Heart right ventricle (tissue), 16 donors: ENCODE measurements at places on chromosomes 2 and 18. TPM values are rescaled to one million over a fixed set of nuclear protein-coding genes. Genes with fewer than 3 reads are reported as not detected.

Gene AOX1
- total RNA-seq, result 1.8 TPM

Gene SIGLEC15
- not detected for total RNA-seq

GRCh38 chr2:37224063-37224462 is 7.3 kb downstream of the CEBPZ start:
- peaks cover 3% of the 10 kb centered on the region for H3K4me1 ChIP-seq
- no peak overlapping the region for H3K27ac ChIP-seq
- no peak overlapping the region for H3K4me3 ChIP-seq
- H3K27me3 ChIP-seq, result no peaks in the 10 kb centered on the region

Gene TUBA4B
- not detected for total RNA-seq

GRCh38 chr18:12819322-12819721 is 64.7 kb downstream of the PTPN2 start:
- H3K4me3 ChIP-seq, result no peak overlapping the region
- H3K27ac ChIP-seq, result no peak overlapping the region
- no peaks in the 10 kb centered on the region for H3K4me1 ChIP-seq
- no peaks in the 10 kb centered on the region for H3K27me3 ChIP-seq

DNA sequence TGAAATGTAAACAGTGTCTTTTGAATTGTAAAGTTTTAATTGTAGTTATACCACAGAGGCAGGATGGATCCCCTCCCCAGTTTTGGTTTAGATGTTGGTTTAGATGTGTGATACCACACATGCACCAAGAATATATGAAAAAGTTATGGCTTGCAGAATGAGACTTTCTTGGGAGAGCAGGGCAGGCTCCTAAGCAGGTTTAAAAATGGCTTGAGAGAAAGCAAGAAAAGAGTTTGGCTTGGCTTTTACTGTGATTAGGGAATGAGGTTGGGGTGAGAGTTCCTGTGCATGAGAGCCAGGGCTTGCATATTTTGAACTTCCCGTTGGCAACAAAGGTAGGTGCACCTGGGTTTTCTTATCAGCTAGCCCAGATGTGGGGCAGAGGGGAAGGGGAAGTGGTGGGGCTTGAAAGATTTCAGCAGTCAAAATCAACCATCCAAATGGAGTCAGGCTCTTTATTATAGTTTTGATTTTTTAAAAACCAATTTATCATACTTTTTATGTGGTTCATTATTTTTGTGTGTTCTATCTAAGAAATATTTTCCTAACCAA is 246.9 kb downstream of the MTX2 start:
- H3K36me3 ChIP-seq, result no peaks in the 10 kb centered on the region
- H3K27ac ChIP-seq, result no peak overlapping the region
- no peak for DNase-seq
- no peaks in the 10 kb centered on the region for H3K27me3 ChIP-seq
- peaks cover 14% of the 10 kb centered on the region for H3K4me1 ChIP-seq

Gene SERPINB4
- total RNA-seq, result not detected

DNA sequence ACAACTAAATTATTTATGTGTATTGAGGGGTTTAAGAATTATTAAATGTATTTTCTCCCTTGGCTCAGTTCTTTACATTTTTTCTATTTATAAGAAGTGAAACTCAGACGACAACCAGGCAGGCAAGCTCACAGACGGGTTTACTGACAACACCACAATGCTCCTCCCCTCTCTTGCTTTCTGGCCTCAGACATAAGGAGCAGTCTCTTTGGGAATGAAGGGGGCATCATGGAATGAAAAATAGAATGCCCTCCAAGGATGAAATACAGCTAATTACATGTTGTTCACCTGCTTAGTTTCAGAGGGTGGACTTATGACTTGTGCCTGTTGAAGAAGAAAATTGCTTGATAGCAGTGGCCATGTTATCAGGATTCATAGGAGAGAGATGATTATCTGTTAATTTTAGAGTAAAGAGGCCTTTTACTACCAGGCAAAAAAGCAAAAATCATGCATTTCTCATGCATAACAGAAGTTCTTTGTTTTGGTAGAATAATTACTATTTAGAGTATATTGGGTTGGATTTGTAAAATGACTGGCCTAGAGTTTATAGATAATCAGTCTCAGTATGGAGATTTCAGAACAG is 172.1 kb upstream of the LRRTM1 start:
- no peak overlapping the region for H3K4me3 ChIP-seq
- H3K27ac ChIP-seq, result no peak overlapping the region
- no peaks in the 10 kb centered on the region for H3K36me3 ChIP-seq
- H3K4me1 ChIP-seq, result no peaks in the 10 kb centered on the region
- DNase-seq, result no peak

DNA sequence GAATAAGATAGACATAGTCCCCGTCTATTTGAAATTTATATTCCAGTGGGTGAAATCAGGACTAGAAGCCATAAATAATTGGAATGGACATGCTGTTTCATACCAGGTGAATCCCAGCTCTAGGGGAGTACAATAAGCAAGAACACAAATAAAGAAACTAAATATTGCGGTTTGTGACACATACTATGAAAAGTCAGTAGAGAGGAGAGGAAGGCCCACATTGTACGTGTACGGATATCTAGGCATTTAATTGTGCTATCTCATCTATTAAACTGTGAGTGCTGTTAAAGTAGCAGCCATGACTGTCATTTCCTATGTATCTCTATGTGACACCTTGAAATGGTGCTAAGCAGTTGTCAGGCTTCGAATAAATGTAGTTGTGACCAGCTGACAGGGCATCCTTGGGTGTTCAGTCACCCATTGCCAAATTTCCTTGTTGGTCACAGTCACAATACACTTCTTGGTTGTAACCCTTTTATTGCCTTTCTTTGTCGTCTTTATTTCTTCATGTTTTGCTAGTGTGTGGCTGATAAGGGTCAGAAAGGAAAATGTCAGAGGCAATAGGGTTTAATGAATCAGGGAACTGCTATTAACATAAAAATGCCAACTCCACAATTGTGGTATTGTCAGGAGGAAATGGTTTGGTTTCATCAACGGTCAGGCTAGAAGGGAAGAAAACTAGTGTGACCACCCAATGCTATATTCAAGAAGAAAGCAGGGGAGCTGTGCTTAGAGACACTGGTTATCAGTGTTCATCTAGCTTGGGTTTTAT is 31.5 kb downstream of the CPO start:
- no peak overlapping the region for H3K4me3 ChIP-seq
- DNase-seq, result no peak
- peaks cover 4% of the 10 kb centered on the region for H3K4me1 ChIP-seq
- H3K27me3 ChIP-seq, result no peaks in the 10 kb centered on the region
- no peak overlapping the region for H3K27ac ChIP-seq

Gene RIT2
- not detected for total RNA-seq

GRCh38 chr18:48422947-48423378 is 13.8 kb upstream of the ZBTB7C start:
- no peaks in the 10 kb centered on the region for H3K36me3 ChIP-seq
- H3K27ac ChIP-seq, result no peak overlapping the region
- no peak for DNase-seq
- no peaks in the 10 kb centered on the region for H3K27me3 ChIP-seq
- H3K4me1 ChIP-seq, result peaks cover 7% of the 10 kb centered on the region
- no peak overlapping the region for H3K4me3 ChIP-seq

Gene B3GNT7
- total RNA-seq, result 7.3 TPM

Gene LINC00305
- not detected for total RNA-seq

Gene SLC30A3
- 7.8 TPM for total RNA-seq

- H3K27me3 ChIP-seq, result no peaks in the 10 kb centered on the region
- peaks cover 25% of the 10 kb centered on the region for H3K4me1 ChIP-seq
- DNase-seq, result no peak
- no peak overlapping the region for H3K4me3 ChIP-seq
These were observed 104.0 kb downstream of the ZNF516 start for GRCh38 chr18:76391038-76391437.

DNA sequence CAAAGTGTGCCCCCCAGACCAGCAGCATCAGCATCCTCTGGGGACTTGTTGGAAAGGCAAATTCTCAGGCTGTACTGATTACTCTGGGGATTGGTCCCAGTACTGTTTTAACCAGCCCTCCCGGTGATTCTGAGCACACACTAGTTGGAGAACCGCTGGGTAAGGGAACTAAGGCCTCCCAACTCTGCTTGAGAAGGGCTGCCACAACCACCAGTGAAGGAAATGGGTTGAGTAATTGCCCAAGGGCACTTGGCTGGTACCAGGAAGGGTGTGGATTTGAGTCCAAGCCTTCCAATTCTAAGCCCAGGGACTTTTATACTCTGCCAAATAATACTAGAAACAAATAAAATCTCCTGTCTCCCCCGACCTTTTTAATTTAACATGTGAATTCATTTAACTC is 219.9 kb downstream of the SETBP1 start:
- H3K27me3 ChIP-seq, result no peaks in the 10 kb centered on the region
- no peak overlapping the region for H3K27ac ChIP-seq
- no peak for DNase-seq
- H3K4me3 ChIP-seq, result no peak overlapping the region
- H3K4me1 ChIP-seq, result no peaks in the 10 kb centered on the region
- no peaks in the 10 kb centered on the region for H3K36me3 ChIP-seq

Gene KRTCAP3
- 0.79 TPM for total RNA-seq

DNA sequence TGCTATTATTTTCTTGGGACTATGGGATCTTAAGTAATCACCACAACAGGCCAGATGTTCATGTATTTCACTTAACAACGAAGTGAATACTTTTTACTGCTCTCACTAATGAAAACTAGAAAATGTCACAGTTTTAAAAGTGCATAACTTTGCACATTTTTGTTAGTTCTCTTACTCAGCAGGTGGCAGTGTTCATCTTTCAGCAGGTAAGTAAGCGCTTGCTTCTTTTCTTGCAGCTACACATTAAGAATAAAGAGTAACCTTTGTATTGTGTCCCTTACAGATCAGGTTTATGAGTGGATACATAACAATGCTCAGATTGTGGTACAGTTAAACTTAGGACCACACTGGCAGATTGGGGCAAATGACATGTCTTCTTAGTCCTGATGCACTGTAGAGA is 61.0 kb downstream of the DAW1 start:
- no peaks in the 10 kb centered on the region for H3K4me1 ChIP-seq
- H3K36me3 ChIP-seq, result no peaks in the 10 kb centered on the region
- H3K27me3 ChIP-seq, result no peaks in the 10 kb centered on the region
- H3K27ac ChIP-seq, result no peak overlapping the region

DNA sequence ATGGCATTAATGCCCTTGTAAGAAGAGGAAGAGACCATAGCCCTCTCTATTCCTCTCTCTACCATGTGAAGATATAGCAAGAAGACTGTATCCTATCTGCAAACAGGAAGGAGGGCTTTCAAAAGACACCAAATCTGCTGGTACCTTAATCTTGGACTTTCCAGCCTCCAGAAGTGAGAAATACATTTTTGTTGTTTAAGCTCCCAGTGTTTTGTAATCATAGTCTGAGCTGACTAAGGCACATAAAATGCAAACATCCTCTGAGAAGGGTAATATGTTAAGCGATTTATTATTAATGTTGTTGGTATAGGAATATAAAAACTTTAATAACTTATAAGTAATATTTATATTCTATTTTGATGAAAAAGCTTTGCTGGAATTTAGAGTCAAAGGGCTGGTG is 559.8 kb downstream of the SUCLG1 start:
- DNase-seq, result no peak
- H3K4me1 ChIP-seq, result no peaks in the 10 kb centered on the region
- no peak overlapping the region for H3K4me3 ChIP-seq

DNA sequence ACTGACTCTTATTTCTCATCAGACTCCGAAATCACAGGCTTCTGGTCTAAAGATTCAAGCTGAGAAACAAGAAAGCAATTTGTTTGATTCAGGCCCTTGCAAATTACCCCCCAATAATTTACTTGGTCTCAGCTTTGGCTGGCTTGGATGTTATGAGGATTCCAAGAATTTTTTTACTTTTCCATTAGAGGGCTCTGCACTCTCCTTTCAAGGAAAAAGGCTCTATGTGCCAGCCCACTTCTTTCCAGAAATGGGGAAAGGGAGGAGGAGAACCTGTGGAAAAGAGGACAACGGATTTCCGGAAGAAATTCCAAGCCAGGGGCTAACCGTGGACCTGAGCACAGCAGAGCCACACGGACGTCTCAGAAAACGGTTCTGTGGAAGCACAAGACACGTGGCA is 44.4 kb downstream of the BCL11A start:
- no peak overlapping the region for H3K4me3 ChIP-seq
- H3K36me3 ChIP-seq, result no peaks in the 10 kb centered on the region
- no peaks in the 10 kb centered on the region for H3K27me3 ChIP-seq
- DNase-seq, result no peak

DNA sequence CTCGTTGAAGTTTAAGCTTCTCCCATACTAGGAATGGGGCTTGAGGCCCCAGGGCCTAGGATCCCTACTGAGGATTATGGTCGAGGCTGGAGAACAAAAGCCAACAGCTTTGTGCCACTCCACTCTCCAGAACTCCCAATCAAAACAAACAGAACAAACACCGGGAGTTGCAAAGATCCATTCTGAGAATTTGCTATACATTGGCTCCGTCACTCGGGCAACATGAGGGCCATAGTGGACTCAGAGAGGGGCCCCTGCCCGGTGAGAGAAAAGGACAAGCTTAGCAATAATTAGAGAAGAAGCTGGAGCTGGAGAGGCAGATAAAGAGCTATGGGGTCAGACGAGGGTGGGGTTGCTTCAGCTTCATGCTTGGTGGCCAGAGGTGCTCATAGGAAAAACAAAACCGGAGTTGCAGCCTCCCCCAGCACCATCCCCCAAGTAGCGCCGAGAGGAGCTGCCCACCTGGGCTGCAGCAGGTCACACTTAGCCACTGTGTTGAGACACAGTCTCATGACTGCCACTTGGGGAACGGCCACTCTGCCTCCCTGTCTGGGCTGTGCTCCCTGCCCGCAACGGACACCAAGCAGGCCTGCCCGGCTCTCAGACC is 142.3 kb upstream of the HAAO start:
- peaks cover 70% of the 10 kb centered on the region for H3K4me1 ChIP-seq
- H3K27ac ChIP-seq, result no peak overlapping the region
- no peak for DNase-seq
- no peaks in the 10 kb centered on the region for H3K36me3 ChIP-seq
- H3K27me3 ChIP-seq, result no peaks in the 10 kb centered on the region

DNA sequence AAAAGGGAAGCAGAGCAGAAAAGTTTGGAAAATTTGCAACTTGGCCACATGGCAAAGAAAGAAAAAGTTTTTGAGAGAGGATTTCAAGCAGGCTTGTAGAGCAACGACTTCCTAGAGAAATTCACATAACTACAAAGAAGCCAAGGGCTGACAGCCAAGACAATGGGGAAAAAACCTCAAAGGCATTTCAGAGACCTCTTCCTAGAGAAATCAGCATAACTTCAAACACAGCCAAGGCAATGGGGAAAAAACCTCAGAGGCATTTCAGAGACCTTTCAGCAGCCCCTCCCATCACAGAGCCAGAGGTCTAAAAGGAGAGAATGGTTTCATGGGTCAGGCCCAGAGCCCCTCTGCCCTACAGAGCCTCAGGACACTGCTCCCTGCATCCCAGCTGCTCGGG is 7.2 kb downstream of the ADI1 start:
- no peak overlapping the region for H3K4me3 ChIP-seq
- H3K36me3 ChIP-seq, result peaks cover 68% of the 10 kb centered on the region
- no peak for DNase-seq
- H3K27ac ChIP-seq, result no peak overlapping the region
- H3K4me1 ChIP-seq, result peaks cover 4% of the 10 kb centered on the region
